ENCODE measurements at places on chromosomes 2 and 18.

GRCh38 chr18:32980896-32981295, 208.1 kb upstream of the KLHL14 start:
- no peak for DNase-seq

GRCh38 chr2:75309596-75310463, 110.5 kb upstream of the TACR1 start:
- no peak for DNase-seq

GRCh38 chr2:43040084-43040854, 186.1 kb downstream of the ZFP36L2 start:
- DNase-seq, result no peak

DNA sequence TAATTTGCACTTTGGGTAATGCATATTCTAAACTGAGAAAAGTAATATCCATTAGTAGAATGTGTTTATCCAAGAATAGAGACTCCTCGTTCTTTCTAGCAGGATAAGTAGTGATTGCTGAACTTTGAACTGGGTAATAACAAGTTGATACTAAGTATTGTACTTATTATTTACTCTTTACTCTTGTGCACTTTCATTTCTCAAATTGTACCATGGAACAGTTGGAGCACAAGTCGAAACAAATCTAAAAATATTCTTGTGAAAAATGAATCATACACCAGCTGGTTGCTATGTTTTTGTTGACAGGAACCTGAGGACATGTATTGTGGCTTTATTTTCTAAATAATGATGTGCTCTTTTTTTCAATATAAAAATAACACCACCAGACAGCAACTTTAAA, 111.9 kb downstream of the RGPD3 start:
- DNase-seq, result no peak

DNA sequence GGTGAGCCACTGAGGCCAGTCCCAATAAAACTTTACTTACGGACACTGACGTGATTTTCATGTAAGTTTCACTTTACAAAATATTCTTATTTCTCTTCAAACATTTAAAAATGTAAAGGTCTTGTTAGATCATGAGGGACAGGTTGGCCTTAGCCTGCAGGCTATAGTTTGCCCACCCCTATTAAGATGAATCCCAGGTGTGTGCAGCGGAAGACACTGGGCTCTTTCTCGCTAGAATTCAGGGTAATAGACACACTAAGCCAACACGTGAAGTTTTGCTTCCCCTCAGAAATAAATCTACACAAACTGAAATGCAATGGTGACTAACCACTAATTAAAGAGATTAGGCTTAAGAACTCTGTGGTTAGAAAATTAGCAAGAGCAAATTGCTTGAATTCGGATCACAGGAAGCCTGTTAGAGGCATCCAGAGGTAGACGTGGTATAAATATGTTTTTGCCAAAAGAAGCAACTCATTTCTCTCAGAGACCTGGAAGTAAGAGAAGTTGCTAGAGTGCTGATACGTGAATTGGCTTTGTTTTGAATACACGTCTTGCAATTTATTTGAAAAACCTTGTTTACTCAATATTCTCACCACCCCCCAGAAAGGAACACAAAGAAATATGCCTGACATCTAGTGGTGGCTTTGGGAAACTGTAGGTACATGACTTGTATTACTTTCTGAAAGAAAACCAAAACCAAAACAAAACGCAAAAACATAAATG, 151.6 kb downstream of the DTNB start:
- peak; percentile 33 for DNase-seq

GRCh38 chr2:203937788-203938187, 1.2 kb downstream of the ICOS start:
- no peak for DNase-seq

GRCh38 chr2:46050027-46050426, 247.2 kb upstream of the EPAS1 start:
- no peak for DNase-seq

DNA sequence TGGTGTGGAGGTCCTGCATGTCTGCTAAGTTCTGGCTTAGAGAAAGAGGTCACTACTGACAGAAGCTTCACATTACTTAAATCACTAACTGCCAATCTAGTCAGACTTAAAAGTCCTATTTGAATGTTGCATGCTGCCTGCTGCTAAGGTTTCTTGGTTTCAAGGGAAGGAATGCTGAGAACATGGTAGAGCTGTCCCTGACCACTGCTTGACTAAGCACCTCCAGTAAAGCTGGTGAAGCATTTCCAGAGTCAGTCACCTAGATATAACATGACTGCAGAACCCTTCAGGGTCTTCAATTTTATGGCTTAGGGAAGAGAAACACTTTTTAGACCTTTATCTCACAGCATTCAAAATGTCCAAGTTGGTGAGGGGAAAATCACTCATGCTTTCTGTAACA, 2178.3 kb upstream of the PIK3C3 start:
- DNase-seq, result no peak

DNA sequence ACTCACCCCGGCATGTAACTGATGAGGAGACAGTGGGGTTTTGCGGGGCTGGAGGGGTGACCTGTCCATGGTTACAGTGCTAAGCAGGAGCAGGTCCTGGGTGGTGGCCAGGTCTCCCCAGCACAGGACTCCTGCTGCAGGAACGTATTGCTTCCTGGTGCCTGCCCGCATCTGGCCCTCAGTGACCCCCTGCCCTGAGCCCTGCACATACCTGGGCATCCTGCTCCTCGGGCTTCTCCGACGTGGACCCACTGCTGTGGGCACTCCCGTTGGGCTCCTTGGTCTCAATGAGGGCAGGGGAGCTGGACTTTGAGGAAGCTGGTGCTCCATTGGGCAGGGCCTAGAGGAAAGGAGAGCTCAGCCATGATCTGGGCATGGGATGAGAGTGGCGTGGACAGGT, 43.5 kb downstream of the CENPO start:
- DNase-seq, result no peak

- DNase-seq, result no peak
Observed at GRCh38 chr18:53887447-53887846, 337.0 kb downstream of the MBD2 start.

DNA sequence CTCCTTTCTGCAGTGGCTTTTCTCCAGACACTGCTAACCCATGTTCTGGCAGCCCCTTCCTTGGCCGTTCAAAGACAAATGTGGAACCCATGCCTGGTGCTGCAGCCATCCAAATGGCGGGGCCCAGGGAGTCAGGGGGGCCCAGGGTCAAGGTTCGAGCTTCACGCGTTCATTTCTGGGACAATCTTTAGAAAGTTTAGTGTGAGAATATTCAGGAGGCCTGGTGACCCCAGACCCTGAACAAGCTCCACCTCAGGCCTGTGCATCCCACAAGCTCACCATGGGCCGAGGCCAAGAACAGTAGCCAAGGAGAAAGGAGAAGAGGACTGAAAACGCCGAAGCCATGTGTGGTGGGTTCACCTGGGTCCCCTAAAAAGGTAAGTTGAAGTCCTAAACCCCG, 54.4 kb downstream of the ANKMY1 start:
- DNase-seq, result no peak

GRCh38 chr18:13216092-13216582, 2.4 kb upstream of the LDLRAD4 start:
- DNase-seq, result peak; percentile 30

- peak; percentile 71 for DNase-seq
Observed at GRCh38 chr2:65053199-65053598, 3.0 kb upstream of the CEP68 start.

DNA sequence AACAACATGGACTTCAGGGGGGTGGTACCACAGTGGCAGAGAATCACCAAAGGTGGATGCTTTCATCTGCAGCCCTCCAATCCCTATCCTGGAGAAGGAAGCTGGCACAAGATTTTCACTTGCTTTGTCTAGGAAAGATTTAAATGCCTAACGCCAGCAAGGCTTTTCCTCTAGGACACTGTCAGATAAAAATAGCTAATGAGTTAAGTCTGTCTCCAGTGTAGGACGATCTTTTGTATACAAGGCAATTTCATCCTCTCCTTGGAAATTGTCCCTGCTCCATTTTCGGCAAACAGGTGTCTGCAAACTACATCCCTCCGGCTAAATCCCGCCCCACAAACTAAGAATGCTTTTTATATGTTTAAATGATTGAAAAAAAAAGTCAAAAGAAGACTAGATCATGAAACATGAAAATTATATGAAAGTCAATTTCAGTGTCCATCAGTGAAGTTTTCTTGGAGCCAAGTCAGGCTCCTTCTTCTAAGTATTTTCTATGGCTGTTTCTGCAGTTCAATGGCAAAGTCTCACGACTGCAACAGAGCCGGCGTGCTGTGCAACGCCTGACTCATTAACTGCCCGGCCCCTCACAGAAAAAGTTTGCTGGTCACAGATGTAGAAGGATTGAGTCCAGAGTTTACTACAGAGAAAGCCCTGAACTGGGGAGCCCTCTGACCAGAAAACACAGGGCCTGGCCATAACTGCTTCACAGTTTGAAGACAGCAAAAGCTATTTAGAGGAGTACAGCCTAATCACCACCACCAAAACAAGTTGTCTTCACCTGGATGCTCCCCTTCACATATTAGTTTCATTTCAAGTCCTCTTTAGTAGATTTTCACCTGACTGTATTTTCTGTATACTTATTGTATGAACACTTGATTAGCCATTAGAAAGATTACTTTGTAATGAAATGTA, 52.3 kb downstream of the PIEZO2 start:
- no peak for DNase-seq

GRCh38 chr18:14000884-14001283, 85.5 kb upstream of the MC2R start:
- DNase-seq, result no peak

DNA sequence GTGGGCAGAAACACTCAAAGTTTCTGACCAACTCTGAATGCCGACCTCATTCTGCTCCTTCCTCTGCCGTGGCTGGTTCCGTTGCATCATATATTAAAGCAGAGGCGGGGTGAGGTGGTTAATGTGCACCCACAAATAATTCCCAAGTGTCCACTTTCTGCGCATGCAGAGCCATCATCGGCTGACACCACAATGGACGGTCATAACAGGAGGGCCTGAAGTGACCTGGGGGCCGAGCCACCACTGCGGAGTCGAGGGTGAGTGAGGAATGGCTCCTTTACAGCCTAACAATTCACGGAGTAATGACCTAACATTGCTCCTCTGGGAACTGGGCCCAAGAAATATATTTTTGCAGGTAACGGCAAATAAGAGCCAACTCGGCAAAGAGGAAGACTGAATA, 32.9 kb upstream of the GLI2 start:
- DNase-seq, result no peak

- no peak for DNase-seq
Observed at GRCh38 chr2:177391822-177392372, 676 bp upstream of the AGPS start.

DNA sequence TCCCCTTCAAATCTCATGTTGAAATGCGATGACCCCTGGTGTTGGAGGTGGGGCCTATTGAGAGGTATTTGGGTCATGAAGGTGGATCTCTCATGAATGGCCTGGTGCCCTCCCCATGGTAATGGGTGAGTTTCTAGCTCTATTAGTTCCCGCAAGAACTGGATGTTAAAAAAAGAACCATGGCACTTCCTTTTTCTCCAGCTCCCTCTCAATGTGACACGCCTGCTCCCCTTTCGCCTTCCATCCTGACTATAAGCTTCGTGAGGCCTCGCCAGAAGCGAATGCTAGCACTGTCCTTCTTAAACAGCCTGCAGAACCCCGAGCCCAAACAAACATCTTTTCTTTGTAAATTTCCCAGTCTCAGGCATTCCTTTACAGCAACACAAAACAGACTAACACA, 303.2 kb upstream of the REV1 start:
- DNase-seq, result no peak

- no peak for DNase-seq
Observed at GRCh38 chr2:147108548-147108947, 736.3 kb upstream of the ACVR2A start.

GRCh38 chr18:50397023-50397422, 22.2 kb downstream of the SKA1 start:
- DNase-seq, result no peak

DNA sequence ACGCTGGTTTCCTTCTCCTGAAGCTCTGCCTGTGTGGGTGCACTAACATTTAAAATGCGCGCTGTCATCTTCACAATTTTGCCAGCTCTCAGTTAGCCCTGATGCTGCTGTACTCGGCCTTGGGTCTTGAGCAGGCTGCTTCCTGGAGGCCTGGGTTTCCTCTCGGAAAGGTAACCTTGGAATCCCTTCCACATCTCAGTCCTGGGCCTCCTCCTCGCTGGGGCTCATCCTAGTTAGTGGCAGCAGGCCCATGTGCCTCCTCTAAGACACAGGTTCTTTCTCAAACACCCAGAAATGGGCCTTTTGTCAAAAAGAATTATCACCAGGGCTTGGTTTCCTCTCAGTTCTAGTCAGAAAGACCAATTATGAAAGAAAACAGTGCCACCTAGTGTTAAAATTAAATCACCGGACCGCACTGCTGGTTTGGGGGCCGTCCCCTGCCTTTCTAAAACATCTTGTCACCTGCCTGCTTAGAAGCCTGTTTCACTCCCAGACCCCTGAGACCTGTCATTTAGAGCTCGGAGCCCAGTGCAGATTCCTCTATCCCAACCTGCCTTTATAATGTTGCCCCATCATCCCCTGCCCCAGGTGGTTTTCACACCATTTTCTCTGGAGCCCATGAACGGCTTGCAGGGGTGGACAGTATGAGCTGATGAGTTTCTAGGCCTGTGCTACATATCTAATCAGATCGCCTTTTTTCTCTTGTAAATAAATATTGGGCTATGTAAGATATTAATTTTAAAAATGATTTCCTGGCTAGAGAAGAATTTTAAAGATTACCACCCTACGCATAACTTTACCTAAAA, 42.4 kb downstream of the HK2 start:
- peak; percentile 33 for DNase-seq

DNA sequence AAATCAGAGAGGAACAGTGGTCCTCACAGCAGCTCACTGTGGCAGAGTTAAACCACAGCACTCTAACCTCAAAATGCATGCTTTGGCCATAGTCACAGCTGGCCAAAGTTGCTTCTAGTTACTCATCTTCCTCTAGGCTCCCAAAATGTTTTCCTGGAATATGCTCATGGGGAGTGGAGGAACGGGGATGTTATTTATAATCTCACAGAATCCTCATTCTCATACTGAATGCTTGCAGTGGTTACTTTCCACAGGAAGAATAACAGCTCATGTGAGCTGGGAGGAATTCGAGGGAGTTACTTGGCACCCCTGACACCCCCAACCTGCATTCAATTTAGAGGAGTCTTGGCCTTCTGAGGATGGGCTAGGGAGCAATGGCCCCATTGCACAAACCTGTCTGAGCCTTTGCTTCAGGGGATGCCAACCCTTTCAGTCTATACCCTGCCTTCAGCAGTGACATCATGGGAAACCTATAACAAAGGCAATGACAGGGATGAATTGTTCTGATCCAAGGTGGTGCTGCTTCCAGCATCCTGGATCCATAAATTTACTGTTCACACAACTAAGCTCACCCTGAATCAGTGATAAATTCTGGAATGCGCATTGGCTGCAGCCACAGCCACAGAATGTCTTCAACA, 22.4 kb upstream of the CCBE1 start:
- DNase-seq, result no peak

DNA sequence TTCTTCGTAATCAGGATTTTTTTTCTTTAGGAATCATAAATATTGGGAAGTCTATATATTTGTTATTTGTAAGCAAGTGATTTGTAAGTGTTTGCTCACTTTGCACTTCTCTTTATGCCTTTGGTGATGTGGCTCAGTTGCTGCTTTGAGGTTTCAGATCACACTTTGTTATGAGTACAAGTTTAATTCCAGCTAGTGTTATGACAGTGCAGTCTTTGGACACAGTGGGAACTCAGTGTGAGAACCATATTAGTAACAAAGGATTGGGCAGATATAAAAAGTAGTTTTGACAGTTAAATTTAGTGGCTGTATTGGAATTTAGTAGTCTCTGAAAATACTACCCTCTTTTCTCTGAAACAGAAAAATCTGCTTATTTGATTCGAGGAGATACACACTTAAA, 67.7 kb downstream of the ABI2 start:
- DNase-seq, result no peak

GRCh38 chr2:82796132-82796531, 1662.9 kb downstream of the SUCLG1 start:
- DNase-seq, result no peak
